ENCODE measurements at places on chromosomes 7 and 10.

DNA sequence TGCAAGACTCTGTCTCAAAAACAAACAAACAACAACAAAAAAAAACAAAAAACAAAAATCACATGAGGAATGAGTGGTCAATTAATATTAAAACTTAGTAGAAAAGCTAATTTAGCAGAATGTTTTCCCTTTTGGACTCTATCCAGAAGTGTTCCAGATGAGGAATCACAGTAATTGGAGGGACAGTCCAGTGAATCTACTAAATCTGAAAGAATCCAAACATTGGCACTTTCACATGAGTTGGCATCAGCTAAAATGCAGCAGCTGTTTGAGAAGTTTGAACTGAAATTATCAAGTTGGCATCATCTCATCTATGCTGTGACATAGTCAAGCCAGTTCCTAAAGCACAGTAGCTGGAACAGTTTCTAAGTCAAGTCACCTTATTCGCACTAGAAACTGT, 367.8 kb downstream of the PPP1R3A start:
- DNase-seq = no peak

GRCh38 chr7:47489624-47490023, 92.3 kb downstream of the TNS3 start:
- DNase-seq = no peak

- peak; percentile 40 for DNase-seq
Measured at GRCh38 chr7:93902777-93903423, 3.5 kb upstream of the GNGT1 start.

DNA sequence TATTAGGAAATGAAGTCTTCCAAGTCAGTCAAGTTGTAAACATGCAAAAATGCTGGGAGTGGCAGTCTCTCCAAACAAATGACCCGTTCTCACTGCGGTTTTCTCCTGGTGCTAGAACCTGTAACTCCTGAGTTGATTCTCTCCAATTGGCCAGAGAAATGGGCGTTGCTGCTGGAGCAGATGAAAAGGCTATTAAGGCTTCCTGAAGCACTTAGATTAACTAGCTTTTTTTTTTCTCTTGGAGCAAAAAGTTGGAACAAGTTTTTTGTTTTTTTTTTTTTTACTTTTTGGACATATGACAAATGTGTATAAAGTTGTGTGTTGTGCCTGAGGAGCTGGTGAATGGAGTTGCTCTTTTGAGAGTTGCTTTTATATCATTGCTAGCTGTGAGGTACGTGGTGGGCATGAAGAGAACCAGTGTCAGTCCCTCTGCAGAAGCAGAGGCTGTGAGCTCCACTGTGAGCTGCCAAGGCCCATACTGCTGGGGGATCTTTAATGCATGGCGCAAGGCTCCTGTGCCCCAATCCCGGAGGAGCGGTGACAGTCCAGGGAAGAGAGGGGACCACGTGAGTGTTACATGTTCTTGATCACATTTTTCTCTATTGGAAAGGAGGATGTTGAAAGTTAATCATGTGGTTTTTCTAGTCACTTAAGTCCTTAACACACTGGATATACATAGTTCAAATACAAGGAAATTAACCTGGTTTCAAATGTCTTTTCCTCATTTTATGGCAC, 393.6 kb upstream of the GALNT17 start:
- no peak for DNase-seq

GRCh38 chr10:104638861-104639589, 2.1 kb upstream of the SORCS3 start:
- peak; percentile 75 for DNase-seq

DNA sequence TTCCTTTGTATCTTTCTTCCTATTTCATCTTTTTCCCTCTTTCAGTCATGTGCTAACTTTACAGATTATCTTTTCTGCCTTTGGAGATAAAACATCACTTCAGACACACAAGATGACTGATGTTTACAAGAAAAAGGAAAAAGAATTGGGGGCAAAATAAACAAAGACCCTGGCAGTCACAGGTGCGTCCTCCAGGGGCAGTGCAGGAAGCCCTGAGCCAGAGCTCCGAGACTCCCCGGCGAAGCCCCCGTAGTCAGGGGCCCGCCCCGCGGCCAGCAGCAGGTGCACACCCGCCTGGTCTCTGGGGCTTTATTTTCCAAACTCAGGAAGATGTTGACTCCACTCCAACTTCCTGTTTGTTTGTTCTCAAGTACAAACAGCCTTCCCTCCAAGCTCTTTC, 10.2 kb downstream of the STK32C start:
- no peak for DNase-seq

- DNase-seq = no peak
Measured at GRCh38 chr10:78508955-78509748, 475.5 kb downstream of the RPS24 start.

GRCh38 chr10:16770670-16771069, 46.6 kb downstream of the RSU1 start:
- DNase-seq = no peak

GRCh38 chr7:154332811-154333580, 280.8 kb downstream of the DPP6 start:
- no peak for DNase-seq

- DNase-seq = no peak
Measured at GRCh38 chr10:81949283-81949682, 74.3 kb downstream of the NRG3 start.
